ENCODE measurements at places on chromosomes 6 and 20.

GRCh38 chr6:140316966-140317365 is 942.5 kb upstream of the CITED2 start:
- H3K4me3 ChIP-seq, result no peak overlapping the region
- no peaks in the 10 kb centered on the region for H3K27me3 ChIP-seq
- no peaks in the 10 kb centered on the region for H3K4me1 ChIP-seq
- H3K36me3 ChIP-seq, result no peaks in the 10 kb centered on the region

GRCh38 chr20:325889-326644 is 715 bp downstream of the SOX12 start:
- peak overlapping the region; percentile 87 for H3K27ac ChIP-seq
- H3K4me3 ChIP-seq, result peak overlapping the region; percentile 85
- peak; percentile 84 for DNase-seq
- H3K4me1 ChIP-seq, result peaks cover 4% of the 10 kb centered on the region
- H3K27me3 ChIP-seq, result no peaks in the 10 kb centered on the region

DNA sequence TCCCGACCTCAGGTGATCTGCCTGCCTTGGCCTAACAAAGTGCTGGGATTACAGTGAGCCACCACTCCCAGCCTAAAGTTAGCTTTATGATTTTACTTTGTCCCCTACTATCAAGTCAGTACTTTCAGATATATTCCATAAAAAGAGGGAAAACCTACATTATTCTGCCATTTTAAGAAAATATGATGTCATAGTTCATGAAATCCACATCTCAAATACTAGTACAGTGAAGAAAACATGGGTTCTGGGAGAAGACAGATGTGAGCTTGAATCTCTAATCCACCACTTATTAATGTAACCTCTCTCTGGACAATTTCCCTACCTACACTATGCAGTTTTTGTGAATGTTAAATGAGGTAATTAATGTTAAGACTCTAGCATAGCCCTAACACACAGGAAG is 74.5 kb downstream of the PDE10A start:
- no peak overlapping the region for H3K4me3 ChIP-seq
- H3K4me1 ChIP-seq, result no peaks in the 10 kb centered on the region
- H3K36me3 ChIP-seq, result no peaks in the 10 kb centered on the region
- no peak overlapping the region for H3K27ac ChIP-seq

DNA sequence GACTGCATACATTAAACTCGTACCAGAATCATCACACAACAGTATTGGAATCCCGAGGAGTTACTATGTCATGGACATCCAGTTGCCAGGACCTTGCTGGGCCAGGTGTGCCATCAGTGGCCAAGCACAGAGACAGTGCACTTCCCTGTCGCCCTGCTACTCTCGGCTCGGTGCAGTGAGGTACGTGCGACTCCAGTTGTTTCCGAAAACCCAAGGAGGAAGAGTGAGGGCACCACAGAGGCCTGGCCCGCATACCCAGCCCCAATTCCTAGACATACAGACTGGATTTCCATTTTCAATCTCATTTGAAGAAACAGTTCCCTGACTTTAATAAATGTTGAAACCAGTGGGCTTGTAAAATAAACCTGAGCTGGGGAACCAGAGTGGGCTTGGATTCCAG is 62.5 kb upstream of the AFDN start:
- H3K4me1 ChIP-seq, result no peaks in the 10 kb centered on the region
- no peaks in the 10 kb centered on the region for H3K36me3 ChIP-seq
- H3K27me3 ChIP-seq, result peaks cover 2% of the 10 kb centered on the region
- no peak overlapping the region for H3K27ac ChIP-seq
- H3K4me3 ChIP-seq, result no peak overlapping the region

DNA sequence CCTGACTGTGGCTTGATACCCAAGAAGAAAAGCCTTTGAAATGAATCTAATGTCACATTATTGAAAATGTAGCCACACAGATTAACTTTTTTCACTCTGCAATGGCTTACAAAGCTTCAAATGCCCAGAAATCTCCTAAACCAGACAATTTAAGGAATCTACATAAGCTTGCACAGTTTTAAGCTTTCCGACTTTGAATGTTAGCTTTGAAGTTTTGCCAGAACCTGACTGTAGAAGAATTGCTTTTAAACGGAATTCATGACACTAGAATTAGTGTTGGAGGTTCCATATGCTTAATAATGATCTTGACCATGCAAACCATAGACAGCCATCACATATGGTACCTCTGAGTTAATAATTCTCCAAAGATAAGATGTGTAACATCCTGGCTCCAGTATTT is 798.5 kb upstream of the EPHA7 start:
- H3K4me1 ChIP-seq, result no peaks in the 10 kb centered on the region
- H3K27ac ChIP-seq, result no peak overlapping the region
- H3K36me3 ChIP-seq, result no peaks in the 10 kb centered on the region
- peaks cover 3% of the 10 kb centered on the region for H3K27me3 ChIP-seq
- no peak overlapping the region for H3K4me3 ChIP-seq
- no peak for DNase-seq

DNA sequence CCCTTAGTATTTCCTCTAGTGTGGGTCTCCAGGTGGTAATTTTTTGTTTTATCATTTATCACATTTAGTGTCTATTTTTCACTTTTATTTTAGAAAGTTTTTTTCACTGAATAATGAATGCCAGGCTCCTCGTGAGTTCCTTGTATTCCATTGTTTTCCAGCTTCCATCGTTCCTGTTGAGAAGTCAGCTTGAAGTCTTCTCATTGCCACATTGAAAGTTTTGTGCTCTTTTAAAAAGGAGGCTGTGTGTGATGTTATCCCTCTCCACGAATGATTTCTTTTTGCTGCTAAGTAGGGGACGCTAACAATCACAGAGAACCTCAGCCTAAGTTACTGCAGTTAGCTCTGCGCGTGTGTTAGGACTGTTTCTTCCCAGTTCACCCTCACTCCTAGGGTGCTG is 194.5 kb downstream of the TAF4 start:
- no peak overlapping the region for H3K4me3 ChIP-seq
- H3K36me3 ChIP-seq, result peaks cover 4% of the 10 kb centered on the region
- DNase-seq, result no peak
- no peak overlapping the region for H3K27ac ChIP-seq

- no peak overlapping the region for H3K4me3 ChIP-seq
- no peaks in the 10 kb centered on the region for H3K27me3 ChIP-seq
- peaks cover 11% of the 10 kb centered on the region for H3K4me1 ChIP-seq
- 0 out of 2 replicates have a peak, but pooled peaks cover 10% of the 10 kb centered on the region for H3K36me3 ChIP-seq
Observed at GRCh38 chr6:139030228-139030963, 1.9 kb downstream of the ABRACL start.

DNA sequence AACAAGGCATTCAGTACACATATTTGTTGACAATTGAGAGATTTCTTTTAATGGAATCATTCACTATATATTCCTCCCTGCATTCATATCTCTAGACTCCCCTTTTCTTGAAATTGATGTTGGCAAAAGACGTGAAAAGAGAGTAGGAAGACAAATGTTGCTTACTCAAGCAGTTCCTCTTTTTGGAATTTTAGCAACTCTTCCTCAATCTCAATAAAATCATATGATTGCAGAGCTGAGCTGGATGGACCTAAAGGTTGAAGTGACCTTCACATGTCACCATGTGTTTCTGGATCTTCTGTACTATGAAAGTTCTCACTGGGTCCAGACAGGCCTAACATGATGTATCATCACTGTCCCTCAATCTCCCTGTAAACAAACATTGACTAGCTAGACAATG is 18.6 kb downstream of the ADGRF1 start:
- H3K4me3 ChIP-seq, result no peak overlapping the region
- no peak for DNase-seq
- no peak overlapping the region for H3K27ac ChIP-seq
- peaks cover 5% of the 10 kb centered on the region for H3K4me1 ChIP-seq
- no peaks in the 10 kb centered on the region for H3K27me3 ChIP-seq
- no peaks in the 10 kb centered on the region for H3K36me3 ChIP-seq

DNA sequence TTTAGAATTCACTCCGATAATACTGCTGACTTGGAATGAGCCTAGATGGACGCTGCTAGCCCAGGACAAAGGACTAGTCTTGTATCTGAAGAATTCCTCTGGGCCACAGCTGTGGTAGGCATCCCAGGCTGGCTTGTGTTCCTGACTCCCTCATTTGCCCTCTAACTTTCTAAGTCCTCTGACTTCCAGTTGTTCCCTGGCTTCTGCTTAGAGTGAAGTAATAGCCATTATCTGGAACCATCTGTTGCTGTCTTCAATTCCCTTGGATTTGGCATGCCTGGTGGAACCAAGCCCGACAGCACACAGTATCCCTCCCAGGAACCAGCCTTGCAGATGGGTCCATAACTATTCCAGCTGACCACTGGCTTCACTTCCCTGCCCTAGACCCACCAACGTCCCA is 376.0 kb downstream of the SYNE1 start:
- DNase-seq, result no peak
- H3K4me1 ChIP-seq, result no peaks in the 10 kb centered on the region
- H3K36me3 ChIP-seq, result no peaks in the 10 kb centered on the region
- no peak overlapping the region for H3K4me3 ChIP-seq

DNA sequence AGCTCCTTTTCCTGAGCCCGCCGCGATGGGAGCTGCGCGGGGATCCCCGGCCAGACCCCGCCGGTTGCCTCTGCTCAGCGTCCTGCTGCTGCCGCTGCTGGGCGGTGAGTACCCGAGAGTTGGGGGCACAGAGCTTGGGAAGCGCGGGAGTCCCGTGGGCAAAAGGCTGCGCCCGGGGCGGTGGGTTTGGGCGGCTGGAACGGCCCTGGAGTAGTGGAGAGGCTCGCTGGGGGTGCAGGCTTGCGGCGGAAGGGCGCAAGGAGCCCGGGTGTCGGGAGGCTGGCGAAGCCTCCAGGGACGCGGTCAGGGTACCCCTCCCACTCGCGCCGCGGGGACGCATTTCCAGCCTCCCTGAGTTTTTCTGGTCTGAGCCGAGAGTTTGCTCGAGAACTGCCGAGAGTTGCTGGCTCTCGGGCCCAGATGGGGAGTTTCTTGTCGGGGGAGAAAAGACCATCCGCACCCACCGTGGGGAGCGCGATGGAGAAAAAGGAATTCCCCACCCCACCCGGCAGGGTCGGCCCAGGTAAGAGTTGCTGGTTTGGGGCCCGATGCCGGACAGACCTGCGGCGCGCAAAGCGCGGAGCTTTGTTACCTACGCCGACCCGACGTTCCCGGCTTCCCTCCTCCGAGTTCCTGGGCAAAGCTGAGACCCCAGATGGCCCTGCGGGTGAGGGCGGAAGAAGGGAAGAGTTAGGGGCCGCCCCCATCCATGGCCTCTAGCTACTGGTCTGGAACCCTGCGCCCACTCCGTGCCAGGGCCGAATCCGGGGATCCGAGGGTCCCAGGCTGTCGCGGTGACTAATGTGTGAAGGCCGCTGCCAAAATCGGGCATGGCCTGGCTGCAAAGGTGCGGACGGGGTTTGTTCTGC is 584 bp downstream of the PTK7 start:
- no peak for DNase-seq
- H3K4me1 ChIP-seq, result peaks cover 11% of the 10 kb centered on the region
- H3K27ac ChIP-seq, result peak overlapping the region; percentile 57
- no peaks in the 10 kb centered on the region for H3K36me3 ChIP-seq
- no peaks in the 10 kb centered on the region for H3K27me3 ChIP-seq

DNA sequence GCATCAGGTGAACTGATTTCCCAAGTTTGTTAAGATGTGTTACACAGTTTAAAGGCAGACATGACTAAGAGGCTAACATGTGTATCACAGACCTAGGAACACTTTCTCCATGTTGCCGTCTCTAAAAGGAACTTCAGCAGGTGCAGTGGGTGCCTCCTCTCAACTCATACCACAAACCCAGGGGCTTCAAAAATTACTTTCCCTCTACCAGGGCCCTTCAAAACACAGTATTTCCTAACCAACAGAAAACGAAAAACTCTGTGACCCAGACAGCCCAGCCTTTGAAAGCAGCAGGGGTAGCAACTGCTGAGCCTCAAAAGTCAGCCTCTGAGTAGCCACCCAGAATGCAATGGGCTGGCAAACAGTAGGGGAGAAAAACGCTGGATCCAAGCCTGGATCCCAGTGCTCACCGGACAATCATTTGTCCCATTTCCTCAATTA is 28.5 kb downstream of the B4GALT5 start:
- peaks cover 20% of the 10 kb centered on the region for H3K36me3 ChIP-seq
- peaks cover 18% of the 10 kb centered on the region for H3K4me1 ChIP-seq
- H3K4me3 ChIP-seq, result no peak overlapping the region

GRCh38 chr6:89539779-89540178 is 98.8 kb downstream of the LYRM2 start:
- H3K4me3 ChIP-seq, result no peak overlapping the region
- H3K27ac ChIP-seq, result no peak overlapping the region
- no peaks in the 10 kb centered on the region for H3K36me3 ChIP-seq
- no peaks in the 10 kb centered on the region for H3K4me1 ChIP-seq

DNA sequence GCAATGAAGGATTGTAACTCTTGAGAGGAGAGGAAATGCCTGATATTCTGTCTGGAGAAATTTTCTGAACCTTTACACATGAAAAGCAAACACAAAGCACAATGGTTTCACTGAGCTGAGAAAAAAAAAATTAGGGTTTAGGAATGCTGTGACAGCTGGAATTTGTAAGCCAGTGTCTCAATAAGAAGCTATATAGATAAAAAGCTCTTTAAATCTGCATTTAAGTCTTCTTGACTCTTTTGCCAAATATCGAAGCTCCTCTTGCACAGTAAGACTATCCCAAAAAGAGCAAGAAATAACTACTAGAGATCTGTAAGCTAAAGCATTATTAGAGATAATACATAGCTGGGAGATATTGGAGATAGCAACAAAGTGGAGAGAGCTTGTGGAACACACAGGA is 1334.0 kb upstream of the CITED2 start:
- no peak overlapping the region for H3K4me3 ChIP-seq
- H3K27me3 ChIP-seq, result no peaks in the 10 kb centered on the region
- no peak for DNase-seq
- H3K4me1 ChIP-seq, result no peaks in the 10 kb centered on the region

- no peaks in the 10 kb centered on the region for H3K27me3 ChIP-seq
- no peak for DNase-seq
- no peak overlapping the region for H3K4me3 ChIP-seq
- H3K36me3 ChIP-seq, result no peaks in the 10 kb centered on the region
Observed at GRCh38 chr6:156107624-156108101, 652.0 kb upstream of the NOX3 start.

DNA sequence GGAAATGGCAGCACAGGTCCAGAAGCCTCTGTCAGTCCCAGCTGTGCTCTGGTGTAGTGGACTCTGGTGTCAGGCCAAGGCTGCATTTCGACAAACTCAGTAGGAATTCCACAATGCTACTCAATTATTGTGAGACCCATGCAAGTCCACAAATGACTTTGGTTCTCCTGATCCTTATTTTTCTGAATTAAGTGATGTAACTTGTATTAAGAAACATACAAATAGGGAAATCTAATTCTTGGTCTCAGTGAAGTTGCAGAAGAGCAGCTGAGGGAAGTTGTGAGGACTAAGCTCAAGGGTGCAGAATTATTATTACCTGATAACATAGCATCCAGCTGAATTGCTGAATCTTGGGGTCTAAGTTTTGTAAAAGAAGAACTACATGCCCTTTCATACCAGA is 116.8 kb downstream of the MAFB start:
- H3K4me3 ChIP-seq, result no peak overlapping the region
- H3K27me3 ChIP-seq, result no peaks in the 10 kb centered on the region
- no peaks in the 10 kb centered on the region for H3K36me3 ChIP-seq
- H3K27ac ChIP-seq, result no peak overlapping the region
- no peak for DNase-seq
- H3K4me1 ChIP-seq, result no peaks in the 10 kb centered on the region

- peaks cover 8% of the 10 kb centered on the region for H3K27me3 ChIP-seq
- no peaks in the 10 kb centered on the region for H3K4me1 ChIP-seq
- DNase-seq, result no peak
- no peaks in the 10 kb centered on the region for H3K36me3 ChIP-seq
- no peak overlapping the region for H3K4me3 ChIP-seq
Observed at GRCh38 chr20:9886227-9886626, 47.4 kb upstream of the PAK5 start.

Data from RWPE2 (cell line).